ENCODE measurements at places on chromosomes 4 and X.

- no peak for DNase-seq
These were observed 1.6 kb upstream of the LRAT start for GRCh38 chr4:154741922-154742850.

DNA sequence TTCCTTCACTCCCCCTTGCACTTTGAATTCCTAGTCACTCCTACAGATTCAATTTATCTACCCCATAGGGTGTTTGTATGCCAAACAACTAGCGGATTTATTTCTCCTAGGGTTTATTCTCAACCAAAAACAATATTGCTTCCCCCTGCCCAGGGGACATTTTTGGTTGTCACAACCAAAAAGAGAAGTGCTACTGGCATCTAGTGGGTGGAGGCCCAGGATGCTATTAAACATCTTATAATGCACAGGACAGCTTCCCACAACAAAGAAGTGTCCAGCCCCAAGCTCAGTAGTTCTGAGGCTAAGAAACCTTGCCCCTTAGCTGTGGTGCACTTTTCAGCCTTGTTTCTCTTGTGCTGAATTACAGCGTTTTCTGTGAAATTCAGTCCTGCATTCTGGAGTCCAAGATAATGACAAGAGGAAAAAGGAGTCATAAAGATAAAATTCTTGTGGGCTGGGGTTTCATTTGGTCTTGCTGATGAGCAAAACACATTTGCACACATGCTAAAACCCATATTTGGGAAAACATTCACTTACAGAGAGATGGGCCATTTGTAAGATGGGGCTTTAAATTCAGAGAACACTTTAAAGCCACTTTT lies 11.2 kb upstream of the SYTL4 start:
- DNase-seq: no peak

DNA sequence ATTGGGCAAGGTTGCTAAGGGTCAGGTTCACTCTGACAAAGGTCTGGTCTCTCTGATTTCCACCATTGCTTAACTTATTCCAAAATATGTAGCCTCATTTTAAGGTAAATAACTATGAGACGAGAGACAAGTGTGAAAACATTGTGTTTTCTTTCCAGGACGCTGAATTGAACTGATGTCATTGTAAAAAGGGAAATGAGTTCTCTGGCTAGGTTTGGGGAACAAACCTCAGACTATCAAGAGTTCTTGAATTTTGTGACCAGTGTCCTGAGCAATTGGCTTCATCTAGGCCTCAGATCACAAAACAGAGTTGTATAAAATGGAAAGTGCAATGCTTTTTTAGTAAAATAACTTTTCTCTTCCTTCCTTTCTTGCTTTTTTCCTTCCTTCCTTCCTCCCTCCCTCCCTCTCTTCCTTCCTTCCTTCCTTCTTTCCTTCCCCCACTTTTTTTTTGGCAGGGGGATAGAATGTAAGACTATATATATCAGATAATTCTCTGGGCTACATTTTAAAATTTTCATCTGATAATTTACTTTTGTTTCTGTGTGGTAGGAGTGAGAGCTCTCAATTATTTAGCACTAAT lies 30.8 kb upstream of the CXCL8 start:
- no peak for DNase-seq

DNA sequence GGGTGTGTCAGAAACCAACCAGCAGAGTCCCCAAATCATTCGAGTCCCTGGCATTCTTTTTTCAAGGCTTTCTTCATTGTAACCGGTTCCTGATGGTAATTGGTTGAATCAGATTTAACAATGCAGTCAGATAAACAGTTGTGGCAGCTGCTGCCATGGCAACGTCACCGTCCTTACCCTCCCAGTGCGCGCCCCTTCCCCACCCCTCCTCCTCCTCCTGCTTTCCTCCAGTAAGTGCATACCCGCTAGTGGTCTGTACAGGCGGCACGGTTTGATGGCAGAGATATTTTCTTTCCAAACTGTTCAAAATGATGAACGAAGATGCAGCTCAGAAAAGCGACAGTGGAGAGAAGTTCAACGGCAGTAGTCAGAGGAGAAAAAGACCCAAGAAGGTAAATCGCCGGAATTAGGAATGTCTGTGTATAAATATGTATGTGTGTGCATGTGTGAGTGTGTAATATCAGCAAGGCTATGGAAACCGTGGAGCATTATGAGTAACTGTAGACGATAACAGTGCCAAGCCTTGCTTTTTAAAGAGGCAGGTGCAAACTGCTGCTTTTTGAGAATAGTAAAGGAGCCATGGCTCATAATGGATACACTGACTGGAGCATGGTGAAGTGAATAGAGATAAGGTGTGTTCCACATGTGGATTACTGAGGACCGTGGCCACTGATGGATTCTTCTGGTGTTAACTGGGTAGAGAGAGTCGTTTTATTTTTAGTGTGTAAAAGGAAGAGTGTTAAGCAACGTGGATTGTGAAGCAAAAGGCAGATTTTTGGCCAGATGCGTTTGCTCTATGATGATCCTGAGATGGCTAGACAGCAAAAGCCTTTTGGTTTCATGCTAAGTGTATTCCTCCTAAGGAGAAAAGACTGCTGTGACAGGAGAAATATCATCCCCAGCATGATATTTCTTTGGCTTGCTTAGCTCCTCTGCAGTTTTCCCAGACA lies at the start of gene ANK2:
TSS of gene ANK2 (plus strand) at position 233 of the 950 bp plus-strand sequence. CDS start at position 309, 76 bp downstream.
- no peak for DNase-seq

GRCh38 chrX:110415440-110416170 lies 57.0 kb downstream of the RTL9 start:
- DNase-seq: no peak

- no peak for DNase-seq
These were observed 725.6 kb downstream of the RPA4 start for GRCh38 chrX:97609357-97609756.

DNA sequence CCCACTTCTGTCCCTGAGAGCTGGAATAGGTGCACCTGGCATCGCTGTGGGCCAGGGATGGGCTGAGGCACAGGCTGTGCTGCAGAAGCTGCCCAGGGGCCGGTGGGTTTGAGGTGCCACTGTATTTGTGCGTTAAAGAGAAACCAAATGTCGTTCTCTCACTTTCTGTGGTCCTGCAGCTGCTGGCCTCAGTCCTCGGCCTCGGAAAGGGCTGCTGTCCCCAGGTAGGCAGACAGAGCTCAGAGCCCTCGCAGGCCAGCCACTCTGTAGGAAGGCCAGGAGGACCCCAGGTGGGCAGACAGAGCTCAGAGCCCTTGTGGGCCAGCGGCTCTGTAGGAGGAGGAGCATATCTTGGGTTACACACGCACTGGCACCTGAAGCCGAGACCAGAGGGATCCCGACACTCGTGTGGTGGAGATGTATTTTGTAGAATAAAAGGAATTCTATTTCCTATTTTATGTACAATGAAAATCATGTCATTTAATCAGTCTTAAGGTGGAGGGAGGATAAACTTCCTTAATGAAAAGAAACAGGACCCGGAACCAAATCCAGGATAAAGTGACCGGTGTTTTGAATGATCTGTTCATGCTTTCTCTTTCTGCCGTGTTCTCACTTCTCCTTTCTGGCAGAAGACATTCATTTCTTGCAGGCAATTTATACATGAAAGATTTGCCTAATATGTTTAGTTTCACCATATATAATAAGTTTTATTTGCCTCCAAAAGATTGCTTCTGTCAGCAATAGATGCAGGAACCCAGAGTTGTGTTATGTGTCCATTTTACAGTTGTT lies 54.4 kb upstream of the HGFAC start:
- no peak for DNase-seq

DNA sequence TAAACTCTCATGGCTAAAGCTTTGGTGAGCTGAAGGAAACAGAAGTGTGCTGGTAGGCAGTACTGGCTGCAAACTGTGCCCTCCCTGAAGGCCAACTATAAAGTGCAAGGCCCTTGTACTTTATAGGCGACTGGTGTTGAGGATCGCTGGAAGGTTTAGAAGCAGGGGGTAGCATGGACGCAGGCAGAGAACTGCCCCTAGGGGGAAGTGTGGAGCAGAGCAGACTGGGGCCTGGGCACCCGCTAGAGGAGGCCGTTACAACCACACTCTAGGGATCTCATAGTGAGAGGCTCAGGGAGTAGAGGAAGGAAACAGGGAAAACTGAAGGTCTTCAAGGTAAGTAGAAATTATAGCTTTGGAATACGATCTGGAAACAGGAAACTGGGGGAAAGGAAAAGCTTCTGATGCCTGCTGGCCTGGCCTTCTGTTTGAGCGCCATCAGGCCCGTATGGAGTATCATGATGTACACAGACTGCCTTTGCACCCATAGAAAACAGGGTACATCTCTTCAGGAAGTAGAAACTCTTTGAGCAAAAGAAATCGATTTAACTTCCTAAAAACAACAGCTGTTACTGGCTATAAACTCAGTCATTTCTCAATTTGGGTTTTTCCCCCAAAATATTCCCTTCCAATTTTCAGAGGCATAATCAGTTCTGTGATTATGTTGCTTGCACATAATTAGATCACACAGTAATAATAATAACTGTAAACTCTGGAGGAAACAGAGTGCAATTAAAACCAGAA lies 23.9 kb upstream of the TMSB4X start:
- DNase-seq: peak; percentile 72

DNA sequence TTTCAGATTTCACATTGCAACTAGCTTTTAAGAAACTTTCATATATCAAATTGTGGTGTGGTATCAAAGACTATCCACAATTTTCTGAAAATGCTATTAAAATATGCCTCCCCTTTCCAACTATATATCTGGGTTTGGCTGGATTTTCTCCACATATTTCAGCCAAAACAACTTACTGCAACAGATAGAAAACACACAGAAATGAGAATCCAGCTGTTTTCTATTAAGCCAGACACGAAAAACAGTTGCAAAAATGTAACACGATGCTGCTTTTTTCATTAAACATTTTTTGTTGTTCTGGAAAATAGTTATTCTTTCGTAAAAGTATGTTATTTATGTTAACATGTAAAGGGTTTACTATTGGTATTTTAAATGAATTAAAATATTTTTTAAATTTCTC lies 33.1 kb downstream of the DCTD start:
- DNase-seq: no peak

DNA sequence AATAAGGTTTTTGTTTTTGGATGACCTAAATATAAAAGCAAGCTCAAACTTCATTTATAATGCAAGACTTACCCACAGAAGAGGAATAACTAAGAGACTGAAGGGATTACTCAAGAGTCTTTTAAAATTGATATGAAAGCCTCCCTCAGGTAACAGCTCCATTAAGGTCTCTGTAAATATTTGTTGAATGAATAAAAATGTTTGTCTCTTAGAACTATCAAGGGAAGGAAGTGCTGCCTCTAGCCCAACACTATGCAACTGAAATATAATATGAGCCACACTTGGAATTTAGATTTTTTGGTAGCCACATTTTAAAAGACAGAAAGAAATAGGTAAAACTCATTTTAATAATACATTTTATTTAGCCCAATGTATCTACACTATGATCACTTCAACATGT lies 127.8 kb downstream of the SH3RF1 start:
- no peak for DNase-seq

- DNase-seq: no peak
These were observed 139.5 kb upstream of the RASGEF1B start for GRCh38 chr4:81611221-81611620.

- no peak for DNase-seq
These were observed 33.4 kb upstream of the ENPP6 start for GRCh38 chr4:184250795-184251669.

DNA sequence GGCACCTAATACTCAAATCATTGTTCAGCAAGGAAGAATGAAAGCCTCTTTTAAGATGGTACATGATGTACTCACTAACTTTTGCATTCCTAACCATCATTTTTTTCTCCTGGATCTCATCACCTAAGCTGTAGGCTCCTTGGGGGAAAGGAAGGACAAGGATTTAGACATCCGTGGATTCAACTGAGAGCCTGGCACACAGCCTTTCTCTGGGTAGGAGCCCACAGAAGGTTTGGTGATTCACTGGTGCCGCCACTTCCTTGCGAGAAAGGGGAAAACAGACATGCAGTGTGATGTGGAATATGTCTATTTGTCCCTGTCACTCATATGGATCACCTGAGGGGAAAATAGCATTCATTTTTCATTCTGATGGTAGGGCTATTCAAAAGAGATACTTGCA lies 147.3 kb downstream of the PCDH7 start:
- DNase-seq: no peak

DNA sequence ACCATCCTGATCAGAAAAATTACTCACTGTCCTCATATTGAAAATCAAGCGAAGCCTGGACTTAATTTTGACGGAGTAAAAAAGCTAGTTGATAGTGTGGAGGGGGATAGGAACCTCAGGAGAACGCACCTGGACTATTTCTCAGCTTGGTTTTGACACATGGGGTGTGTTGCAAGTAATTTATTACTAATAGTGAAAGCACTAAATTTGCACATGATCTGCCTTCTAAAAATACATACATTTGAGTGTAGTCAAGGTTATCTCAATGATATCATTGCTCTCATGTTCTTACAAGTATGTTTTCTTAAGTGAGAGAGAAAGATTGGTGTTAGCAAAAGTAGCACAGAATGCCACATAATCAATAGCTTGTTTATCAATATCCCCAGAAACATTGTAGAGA lies 29.5 kb downstream of the LRIT3 start:
- no peak for DNase-seq

GRCh38 chr4:70713453-70714078 lies 8.2 kb upstream of the RUFY3 start:
- DNase-seq: no peak

- DNase-seq: no peak
These were observed 8.0 kb downstream of the APLN start for GRCh38 chrX:129646566-129647417.

DNA sequence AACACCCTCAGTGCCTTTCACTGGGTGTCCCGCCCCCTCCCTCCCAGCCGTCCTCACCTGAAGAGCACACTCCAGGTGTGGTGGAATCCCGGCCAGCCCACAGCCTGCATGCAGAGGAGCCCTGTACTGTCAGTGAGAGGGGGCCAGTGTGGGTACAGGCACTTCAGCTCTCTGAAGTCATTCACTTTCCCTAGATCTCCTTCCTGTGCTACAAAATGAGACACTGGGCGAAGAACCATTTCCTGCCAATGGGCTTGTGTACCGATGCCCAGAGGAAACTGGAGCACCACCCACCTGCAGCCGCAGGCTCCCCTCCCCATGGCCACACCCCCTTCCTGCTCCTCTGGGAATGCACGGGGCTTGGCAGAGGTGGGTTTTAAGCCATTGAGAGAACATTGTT lies 73.9 kb upstream of the C4orf50 start:
- DNase-seq: no peak

DNA sequence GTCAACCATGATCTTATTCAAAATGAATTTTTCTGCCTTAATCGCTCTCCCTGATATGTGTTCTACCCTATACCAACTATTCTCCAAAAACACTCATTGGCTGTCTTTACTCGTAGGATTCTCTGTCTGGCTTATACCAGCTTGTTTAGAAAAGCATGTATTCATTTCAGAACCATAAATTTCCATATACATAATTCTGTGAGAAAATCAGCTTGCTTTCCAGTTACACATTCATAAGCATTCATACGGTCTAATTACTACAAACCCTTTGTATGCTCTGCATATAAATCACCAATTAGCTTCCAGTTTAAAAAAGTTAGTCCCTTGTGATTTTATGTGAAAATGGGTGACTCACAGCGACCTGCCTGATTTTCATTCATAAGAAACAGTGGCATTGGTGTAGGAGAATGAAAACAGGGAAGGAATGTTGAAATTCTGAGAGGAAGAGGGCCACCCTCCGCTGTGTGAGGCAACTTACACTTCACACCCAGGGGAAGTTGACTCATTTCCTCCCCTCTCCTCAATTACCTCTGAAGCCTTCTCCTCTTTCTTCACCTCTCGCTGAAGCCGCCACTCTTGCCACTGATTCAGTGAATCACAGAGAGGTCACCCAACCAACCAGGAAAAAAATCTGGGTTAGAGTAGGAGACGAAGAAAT lies 63.3 kb downstream of the MEPE start:
- DNase-seq: no peak

- no peak for DNase-seq
These were observed 8.8 kb downstream of the PPARGC1A start for GRCh38 chr4:23881052-23881501.

- peak; percentile 14 for DNase-seq
These were observed 691 bp upstream of the USP46 start for GRCh38 chr4:52659722-52660261.
